ENCODE measurements at places on chromosomes 2 and 18.

- no peak for ATAC-seq
Measured at GRCh38 chr2:42317945-42318344, 43.1 kb downstream of the COX7A2L start.

DNA sequence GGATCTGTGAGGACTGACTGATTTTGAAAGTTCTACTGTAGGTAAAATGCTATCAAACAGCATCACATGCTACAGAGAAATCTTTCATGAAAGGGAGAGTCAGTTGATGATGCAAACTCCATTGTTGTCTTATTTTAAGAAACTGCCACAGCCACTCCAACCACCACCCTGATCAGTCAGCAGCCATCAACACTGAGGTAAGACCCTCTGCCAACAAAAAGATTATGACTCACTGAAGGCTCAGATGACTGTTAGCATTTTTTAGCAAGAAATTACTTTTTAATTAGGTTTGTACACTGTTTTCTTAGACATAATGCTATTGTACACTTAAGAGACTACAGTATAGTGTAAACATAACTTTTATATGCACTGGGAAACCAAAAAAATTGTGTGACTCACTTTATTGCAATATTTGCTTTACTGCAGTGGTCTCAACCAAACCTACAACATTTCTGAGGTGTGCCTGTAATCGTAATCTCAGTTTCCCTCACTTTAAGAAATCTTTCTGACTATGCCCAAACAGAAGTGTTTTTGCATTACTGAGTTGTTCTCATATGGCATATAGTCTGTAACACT lies 42.8 kb downstream of the METTL8 start:
- ATAC-seq = peak; percentile 33

DNA sequence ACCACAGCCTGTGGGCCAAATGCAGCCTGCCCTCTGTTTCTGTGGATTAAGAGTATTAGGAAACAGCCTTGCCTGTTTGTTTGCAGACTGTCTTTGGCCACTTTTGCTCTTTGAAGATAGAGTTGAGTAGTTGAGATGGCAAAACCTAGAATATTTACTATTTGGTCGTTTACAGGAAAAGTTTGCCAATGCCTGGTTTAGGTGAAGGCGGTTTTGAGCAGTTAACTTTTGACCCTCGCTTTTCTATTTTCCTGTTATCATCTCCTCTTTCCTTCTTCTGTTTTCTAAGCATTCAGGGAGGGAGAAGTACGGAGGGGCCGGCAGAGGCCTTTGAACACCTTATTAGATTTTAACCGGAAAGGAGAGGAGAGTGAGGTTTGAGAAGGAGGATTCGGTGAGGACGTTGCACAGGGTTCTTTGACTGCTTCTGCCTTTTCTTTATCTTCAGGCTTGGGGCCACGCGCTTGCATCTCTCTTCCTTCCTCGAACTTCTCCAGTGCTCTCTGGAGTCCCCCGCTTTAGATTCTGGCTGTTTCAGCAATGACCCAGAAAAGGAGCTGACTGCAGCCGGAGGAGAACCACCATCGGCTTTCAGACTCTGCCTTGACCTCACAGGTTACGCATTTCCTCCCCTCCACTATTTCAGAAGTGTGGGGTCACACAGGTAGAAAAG lies 39.2 kb downstream of the IL1R2 start:
- ATAC-seq = no peak

DNA sequence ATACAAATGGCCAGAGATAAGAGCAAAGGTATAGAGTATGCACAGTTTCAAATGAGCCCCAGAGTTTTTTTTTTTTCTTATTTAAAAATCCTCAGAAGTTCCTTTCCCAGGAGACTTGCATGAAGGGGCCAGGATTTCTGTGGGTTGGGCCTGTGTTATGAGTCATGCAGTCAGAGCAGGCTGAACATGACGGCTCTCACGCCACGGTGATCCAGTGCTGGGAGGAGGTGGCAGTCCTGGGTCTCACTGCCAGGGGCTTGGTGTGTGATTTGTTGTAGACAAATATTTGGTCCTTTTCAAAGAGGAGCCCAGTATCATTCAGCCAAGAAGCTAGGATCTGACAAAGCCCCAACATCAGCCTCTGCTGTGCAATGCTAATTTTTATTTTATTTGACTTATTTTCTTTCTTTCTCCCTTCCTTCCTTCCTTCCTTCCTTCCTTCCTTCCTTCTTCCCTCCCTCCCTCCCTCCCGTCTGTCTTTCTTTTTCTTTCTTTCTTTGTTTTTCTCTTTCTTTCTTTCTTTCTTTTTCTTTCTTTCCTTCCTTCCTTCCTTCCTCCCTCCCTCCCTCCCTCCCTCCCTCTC lies 10.4 kb upstream of the KCNE4 start:
- ATAC-seq = no peak

DNA sequence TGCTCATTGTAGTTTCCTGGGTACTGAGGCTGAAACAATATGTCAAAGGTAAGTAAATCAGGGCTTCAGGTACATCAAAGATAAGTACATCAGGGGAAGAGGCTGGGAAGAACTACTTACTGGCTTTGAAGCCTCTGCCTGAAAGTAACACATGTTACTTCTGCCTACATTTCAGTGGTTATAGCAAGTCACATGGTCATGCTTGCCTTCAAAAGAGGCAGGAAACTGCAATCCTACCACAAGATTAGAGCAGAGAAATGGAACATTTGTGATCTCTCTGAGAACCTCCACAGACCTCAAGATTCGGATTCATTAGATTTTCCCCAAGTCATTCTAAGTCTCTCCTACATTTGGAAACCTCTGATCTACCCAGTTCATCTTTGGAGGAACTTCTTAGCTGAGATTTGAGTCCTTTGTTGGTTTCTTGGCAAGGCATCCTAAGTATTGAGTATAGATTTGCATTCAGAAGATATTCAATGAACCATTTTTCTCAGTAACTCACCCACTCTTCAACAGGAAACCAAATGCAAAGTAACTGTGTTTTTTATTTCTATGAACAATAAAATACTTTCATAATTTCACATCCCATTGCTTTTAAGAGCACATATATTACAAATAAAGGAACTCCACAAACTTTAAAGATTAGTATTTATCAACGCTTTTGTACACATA lies 48.5 kb upstream of the CCDC195 start:
- peak; percentile 64 for ATAC-seq

GRCh38 chr18:55452123-55452611 lies 135.8 kb downstream of the TCF4 start:
- no peak for ATAC-seq

- no peak for ATAC-seq
Measured at GRCh38 chr2:219430633-219431615, 3.7 kb upstream of the SPEG start.

DNA sequence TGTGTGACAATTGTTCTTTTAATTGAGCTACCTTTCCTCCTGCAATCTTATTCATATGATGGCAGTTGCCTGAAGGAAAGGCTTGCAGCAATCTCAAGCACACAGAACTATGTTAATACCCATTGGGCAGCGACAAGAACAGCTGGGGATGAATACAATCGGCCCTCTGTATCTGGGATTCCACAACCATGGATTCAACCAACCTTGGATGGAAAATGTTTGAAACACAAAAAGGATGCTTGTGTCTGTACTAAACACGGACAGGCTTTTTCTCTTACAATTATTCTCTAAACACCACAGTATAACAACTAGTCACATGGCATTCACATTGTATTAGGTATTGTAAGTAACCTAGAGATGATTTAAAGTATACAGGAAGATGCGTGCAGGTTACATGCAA lies 256.1 kb upstream of the SIX2 start:
- ATAC-seq = no peak

- no peak for ATAC-seq
Measured at GRCh38 chr2:28896906-28897305, 2.4 kb downstream of the WDR43 start.

GRCh38 chr2:166784296-166784946 lies 103.9 kb upstream of the XIRP2 start:
- ATAC-seq = no peak

- ATAC-seq = no peak
Measured at GRCh38 chr2:5365871-5366461, 326.2 kb upstream of the SOX11 start.

DNA sequence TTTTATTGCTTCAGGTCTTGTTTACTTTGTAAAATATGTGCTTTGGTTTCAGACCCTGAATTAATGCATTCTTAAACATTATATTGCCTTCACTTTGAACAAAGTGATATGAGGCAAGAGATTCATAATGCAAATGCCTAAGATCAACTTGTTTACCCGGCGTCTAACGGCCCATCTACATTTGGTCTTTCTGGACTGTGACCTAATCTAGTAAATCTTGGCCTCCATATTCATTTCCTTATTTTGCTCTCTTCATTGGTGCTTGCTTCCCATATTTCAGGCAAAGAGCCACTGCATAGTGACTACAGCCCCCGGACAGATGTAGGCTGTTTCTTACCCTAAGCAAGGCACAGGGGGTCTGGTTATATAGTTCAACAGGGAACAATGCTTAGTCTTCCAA lies 53.0 kb upstream of the SLC39A10 start:
- no peak for ATAC-seq

DNA sequence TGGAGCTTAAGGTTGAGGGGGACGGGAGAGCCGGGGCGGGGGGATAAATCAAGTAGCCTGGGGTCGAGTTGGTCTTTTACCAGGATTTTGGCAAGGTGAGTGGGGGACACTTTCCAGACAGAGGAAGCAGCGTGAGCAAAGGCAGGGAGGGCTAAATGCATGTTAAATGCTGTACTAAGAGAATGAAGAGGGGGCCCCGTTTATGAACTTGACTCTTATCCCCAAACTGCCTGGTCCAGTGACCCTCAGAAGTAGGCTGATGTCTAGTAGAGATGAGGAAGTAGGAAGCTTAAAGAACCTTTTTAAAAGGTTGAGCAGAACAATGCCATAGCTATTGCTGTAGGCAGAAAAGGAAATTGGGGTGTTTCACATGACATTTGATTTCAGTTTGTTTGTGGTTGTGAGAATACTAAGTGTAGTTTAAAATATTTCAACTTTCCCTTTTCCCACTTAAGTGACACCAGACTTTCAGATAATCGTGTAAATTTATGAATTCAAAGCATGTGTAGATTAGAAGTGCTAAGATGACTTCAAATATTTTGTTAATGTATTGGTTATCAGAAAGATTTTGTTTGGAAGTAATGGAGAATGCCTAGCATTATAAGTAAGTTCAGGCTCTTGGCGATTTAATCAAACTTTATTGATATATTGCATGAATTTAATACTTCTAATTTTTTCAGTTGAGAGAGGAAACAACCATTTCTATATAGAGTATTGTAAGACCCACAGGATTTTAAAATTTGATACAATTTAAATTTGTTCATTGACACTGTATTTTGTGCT lies 1.8 kb downstream of the REL start:
- ATAC-seq = no peak

- ATAC-seq = no peak
Measured at GRCh38 chr2:119721043-119721442, 38.7 kb upstream of the PTPN4 start.

- peak; percentile 100 for ATAC-seq
Measured at GRCh38 chr2:159755788-159756187, 42.2 kb downstream of the CD302 start.
